Coronary artery (tissue), 2 donors: ENCODE measurements at places on chromosomes 6 and 20.

DNA sequence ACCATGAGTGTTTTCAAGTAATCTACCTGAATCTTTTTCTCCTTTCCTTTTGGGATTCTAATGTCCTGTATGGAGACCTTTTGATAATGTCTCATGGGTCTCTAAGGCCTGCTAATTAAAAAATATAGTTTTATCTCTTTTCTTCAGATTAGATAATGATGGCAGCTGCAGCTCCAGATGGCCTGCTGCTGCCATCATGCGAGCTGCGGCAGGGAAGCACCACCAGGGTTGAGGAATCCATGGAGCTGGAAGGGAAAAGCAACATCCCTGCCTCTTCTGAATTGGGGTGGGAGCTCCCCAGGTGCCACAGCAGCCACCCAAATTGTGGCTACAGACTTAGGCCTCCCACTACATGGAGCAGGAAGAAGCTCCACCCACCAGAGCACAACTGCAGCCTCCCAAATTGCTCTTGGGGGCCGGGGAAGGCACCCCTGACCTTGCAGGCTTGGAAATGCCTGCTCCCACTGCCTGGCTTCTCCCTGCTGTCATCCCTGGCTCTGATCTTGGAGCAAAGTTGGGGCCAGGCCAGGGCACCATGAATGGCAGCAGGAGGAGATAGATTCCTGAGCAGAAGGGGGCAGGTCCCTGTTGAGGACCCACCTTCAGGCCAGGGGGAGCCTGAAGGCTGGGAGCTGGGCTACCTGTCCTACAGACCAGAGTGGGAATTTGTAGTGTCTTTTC is 189.6 kb upstream of the MAN1A1 start:
- DNase-seq = no peak

DNA sequence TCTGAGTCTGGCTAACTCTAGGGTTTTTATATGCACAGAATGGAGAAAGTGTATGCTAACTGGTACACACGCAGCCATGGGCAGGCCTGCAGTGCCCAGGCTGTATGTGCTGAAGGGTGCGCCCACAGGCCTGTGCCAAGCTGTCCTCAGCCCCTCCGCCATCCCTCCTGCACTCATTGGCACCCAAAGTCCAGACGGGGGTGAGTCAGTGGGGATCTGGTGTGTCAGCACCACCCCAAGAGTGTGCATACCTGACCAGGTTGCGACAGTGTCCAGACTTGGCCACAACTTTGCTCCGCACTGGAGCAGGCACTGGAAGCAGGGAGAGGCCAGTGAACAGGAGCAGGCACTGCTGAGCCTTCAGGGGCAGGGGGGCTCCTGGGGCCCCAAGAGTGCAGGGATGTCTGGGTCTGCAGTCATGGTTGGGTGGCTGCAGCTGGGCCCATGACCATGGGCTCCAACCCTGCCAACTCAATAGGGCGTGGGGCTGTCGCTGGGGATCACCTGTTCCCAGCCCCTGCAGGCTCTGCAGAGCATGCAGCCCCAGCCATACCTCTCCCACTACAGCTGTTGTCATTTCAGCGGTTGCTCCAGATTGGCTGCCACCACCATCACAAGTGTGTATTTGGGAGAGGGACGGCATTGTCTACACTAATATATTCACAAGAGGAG is 717.8 kb downstream of the EPHA7 start:
- DNase-seq = no peak

- DNase-seq = no peak
Observed at GRCh38 chr20:22675341-22675740, 91.0 kb upstream of the FOXA2 start.

GRCh38 chr20:63036291-63036690 is 29.5 kb upstream of the BHLHE23 start:
- DNase-seq = no peak

DNA sequence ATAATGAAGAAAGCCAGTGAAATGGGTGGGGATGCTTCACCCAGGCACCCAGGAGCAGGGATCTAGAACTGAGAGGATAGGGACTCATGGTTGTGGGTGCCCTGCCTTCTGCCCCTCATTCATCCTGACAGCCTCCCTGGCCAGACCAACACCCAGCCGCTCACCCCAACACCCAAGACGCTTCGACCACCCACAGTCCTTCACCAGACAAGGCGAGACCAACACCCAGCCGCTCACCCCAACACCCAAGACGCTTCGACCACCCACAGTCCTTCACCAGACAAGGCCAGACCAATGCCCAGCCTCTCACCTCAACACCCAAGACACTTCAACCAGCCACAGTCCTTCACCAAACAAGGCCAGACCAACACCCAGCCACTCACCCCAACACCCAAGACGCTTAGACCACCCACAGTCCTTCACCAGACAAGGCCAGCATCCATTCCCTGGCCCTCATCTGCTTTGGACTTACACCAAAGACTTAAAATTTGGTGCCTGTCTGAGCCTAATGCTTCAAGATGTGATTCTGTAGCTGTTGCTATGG is 131.5 kb downstream of the ANKRD60 start:
- DNase-seq = peak; percentile 35

DNA sequence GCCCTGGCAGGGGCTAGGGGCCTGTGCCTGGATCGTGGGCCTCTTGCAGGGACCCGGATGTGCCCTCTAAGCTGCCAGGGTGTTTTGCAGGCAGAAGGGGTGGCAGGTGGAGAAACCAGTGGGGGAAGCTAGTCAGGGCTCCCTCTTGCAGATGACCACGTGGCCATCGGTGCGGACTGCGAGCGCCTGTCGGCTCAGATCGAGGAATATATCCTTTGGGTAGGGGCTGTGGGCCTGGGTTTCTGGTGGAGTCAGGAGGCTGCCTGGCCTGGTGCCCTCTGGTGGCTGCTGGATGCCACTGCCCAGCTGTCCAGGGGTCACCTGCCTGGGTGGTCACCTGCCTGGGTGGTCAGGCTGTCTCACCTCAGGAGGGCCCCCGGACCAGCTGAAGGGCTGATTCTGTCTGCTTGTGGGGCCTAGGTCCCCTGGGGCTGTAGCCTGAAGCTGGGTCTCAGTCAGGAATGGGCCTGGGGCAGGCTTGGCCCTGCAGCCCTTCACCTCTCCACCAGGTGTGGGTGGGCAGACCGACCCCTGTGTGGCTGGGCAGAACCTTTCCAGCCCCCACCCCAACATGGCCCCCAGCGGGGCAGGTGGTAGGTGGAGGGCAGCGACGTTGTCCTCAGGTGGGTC is 6.7 kb downstream of the TCEA2 start:
- no peak for DNase-seq

- no peak for DNase-seq
Observed at GRCh38 chr6:1131285-1132079, 180.4 kb upstream of the FOXQ1 start.

GRCh38 chr6:49384904-49385303 is 78.1 kb downstream of the MMUT start:
- DNase-seq = no peak

DNA sequence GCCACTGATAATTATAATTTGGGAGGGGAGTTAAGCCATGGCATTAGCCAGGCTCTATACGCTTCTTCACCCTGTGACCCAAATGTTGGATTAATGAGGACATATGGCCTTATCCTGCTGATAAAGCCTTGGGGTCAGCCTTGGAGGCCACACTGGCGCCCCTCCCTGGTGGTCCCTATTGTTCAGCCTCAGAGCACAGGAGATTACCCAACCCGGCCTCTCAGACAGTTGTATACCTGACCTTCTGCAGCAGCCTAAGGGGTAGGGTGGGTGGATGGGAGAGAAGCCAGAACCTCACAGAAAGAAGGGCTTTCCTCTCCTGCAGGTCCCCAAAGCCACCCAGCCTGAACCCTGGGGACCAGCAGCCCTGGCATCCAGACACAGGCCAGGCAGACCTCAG is 76.8 kb downstream of the LINC00237 start:
- DNase-seq = no peak

DNA sequence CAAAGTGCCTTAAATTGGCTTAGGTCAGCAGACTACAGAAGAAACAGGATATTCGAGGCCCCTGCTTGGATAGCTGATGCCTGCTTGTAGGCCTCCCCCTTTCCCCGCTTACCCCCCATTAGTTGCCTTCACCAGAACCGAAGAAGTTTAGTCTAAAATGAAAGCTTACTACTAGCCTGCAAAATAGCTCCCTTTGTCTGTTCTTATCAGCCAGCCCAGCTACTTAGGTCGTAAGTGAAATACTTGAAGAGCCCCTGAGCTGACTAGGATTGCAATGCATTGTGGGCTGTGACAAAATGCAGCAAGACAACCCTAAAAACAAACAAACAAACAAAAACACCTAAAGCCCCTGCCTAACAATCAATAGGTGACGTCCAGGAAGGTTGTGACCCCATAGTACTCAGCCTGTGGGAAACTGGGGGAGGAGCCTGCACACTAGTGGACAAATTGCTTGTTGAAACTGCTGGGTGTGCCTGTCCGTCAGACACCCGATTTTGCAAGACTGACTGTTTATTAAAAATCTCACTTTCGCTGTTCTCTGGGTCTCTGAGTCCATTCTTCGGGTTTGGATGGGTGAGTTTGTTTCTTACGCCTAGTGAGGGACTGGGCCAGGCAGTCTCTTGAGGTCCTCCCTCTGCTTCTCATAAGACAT is 105.0 kb upstream of the DUSP22 start:
- no peak for DNase-seq

DNA sequence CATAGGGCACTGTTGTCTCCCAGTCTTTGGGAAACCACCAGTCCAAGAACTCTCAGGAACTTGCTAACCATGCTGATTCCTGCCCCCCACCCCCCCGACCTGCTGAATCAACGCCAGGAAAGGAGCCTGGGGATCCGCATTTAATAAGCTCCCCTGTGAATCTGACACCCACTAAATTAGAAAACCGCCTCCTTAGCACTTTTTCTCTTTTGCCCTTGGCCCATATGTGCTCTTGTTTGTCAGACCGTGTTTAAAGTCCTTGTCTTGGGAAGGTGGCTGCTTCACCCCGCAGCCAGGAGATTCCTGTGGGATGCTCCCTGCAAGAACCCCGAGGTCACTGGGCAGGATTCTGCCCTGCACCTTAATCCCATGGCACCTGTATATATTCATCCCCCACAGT is 15.7 kb upstream of the FOXP4 start:
- DNase-seq = no peak

GRCh38 chr20:31604567-31605030 is 490 bp upstream of the ID1 start:
- DNase-seq = peak; percentile 79

DNA sequence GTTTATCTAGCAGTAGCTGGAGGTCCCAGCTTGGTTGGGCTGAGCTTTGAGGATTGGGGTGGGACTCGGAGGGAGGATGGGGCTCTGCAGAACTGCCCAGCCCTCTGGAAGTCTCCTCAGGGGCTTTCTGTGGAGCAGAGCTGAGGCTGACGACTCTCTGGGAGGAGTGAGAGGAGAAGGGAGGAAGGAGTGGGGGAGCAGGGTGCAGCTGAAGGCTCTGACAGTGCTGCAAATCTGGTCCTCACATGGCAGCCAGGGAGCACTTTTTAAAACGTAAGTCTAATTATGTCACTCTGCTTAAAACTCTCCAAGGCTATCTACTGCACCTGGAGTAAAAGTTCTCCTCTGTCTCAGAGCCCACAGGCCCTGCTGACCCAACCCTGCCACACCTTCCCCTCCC is 32.4 kb downstream of the GRM4 start:
- DNase-seq = no peak

DNA sequence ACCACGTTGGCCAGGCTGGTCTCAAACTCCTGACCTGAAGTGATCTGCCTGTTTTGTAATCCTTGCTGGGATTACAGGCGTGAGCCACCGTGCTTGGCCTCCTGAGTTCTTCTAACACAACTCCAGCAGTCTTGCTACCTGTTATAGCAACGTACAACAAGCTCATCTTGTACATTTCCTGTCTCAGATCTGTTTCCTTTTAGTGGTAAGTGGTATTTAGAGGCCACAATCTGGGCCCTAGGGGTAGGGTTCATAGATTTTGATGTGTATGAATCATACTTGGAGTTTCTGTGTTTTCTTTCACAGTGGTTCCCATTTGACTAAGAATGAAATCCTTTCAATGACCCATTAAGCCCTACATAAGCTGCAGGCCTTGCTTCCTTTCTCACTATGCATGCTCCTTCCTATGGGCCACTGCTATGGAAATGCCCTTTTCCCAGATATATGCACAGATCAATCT is 27.1 kb upstream of the SYNCRIP start:
- no peak for DNase-seq

GRCh38 chr6:8030920-8031319 is 33.3 kb downstream of the BLOC1S5 start:
- DNase-seq = no peak

GRCh38 chr6:157235600-157236039 is 87.7 kb downstream of the TMEM242 start:
- peak; percentile 86 for DNase-seq

- DNase-seq = no peak
Observed at GRCh38 chr20:51985013-51985415, 182.7 kb upstream of the SALL4 start.

GRCh38 chr20:957544-957943 is 41.4 kb upstream of the ANGPT4 start:
- no peak for DNase-seq

DNA sequence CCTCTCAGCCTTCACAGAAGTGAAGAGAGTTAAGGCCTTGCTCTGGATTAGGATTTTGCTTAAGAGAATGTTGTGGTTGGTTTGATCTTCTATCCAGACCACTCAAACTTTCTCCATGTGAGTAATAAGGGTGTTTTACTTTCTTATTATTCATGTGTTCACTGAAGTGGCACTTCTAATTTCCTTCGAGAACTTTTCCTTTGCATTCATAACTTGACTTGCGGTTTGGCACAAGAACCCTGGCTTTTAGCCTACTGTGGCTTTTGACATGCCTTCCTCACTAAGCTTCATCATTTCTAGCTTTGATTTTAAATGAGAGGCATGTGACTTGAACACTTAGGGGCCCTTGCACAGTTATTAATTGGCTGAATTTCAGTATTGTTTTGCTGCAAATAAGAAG is 166.1 kb upstream of the OPRM1 start:
- DNase-seq = no peak

- DNase-seq = no peak
Observed at GRCh38 chr20:23315099-23315498, 35.5 kb upstream of the NXT1 start.

- no peak for DNase-seq
Observed at GRCh38 chr6:51737580-51738360, 349.6 kb downstream of the PKHD1 start.

- no peak for DNase-seq
Observed at GRCh38 chr6:106287215-106287614, 38.3 kb downstream of the ATG5 start.

DNA sequence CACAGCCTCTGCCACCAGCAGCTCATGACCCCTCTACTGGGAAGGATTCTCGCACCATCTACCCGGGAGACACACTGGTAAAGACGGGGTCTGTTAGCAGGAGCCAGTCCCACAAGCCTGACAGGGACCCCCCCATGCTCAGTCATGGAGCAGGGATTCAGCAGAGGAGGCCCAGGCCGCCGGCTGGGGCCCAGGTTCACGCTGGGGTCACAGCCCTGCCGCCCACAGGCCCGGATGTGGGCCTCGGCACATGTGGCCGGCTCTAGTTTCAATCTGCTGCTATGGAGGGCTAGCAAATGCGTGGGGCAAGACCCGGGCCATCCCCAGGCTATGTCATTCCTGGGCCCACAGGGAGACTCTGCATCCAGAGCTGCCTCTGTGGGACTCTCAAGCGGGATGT is 25.1 kb downstream of the PXDC1 start:
- no peak for DNase-seq
